NCI-H187 (cell line): ENCODE measurements at places on chromosomes 3 and 15.

DNA sequence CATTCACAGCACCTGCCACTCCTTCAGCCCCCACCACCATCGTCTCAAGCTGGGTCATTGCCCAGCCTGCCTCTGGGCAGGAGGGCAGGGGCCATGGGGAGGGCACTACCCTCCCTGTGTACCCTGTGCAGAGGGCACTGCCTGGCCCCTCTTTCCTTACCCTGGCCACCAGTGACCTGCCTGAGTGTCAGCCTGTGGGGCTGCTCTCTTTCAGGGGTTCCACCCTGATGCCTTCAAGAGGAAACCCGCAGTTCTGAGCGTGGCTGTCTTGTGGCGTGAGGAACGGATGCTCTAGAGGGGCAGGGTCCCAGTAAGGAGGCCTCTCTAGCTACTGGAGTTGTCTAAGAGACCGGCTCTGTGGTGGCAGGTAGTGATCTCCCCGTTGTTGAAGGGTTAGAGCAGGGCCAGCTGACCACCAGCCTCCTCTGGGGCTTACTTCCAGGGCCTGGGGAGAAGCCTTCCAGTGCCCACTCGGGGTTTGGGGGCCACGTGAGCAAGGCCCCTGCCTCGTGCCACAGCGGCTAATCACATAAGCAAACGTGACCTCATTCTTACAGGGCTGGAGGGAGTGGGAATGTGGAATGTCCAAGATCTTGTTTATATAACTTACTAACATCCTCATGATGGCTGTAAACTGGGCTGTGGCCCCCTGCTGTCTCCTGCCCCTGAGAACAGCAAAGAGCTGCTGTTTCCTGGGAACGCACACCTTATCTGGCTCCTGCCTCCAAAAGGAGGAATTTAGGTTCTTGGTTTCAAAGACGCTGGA, 31.4 kb upstream of the SEC13 start:
- no peak for DNase-seq

DNA sequence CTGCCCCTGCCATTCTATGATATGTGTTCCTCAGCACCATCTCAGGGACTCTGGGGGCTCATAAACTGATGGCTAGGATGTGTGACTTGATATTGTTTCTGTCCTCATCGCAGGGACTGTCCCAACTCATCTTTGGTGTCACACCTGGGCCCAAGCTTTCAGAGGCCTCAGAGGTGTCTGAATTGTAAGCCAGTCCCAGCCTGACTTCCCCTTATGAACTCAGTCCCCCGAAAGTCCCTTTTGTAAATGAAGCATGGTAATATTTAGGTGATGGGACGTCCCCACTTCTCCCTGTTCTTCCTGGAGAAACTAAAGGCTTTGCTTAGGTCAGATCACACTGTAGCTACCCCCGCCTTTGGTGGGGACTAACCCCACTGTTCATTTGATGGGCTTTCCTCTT, 142.4 kb upstream of the TLE3 start:
- no peak for DNase-seq

DNA sequence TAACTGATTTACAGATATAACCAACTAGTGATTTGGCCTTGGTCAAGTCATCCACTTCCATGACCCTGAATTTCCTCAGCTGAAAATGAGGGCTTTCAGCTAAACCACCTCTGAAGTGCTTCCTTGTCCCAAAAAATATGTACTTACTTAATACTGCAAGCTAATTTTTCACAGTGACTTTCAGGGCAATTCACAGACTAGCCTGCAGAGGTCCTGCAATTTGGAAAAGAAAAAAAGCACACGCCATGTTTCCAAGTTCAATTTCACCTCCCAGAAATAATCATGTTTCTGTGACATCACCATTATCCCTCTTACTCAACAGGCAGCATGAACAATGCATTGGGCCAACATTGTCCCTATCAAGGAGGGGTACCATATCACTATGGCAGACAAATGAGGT, 218.2 kb downstream of the SHOX2 start:
- DNase-seq: no peak

DNA sequence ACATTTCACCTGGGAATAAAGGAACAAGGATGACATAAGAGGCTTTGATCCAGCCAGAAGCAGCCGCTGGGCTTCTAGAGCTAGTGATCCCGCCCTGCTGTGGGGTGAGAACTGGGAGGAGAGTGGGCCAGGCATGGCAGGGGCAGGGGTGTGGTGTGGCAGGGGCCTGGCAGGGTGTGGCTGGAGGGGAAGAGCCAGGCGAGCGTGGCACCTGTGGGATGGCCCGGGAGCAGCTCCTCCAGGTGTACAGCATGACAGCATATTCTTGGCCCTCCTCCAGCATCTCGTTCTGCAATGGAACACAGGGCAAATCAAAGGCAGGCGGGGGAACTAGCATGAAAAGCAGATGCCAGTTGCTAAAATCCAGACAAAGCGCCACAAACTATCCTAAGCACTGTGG, 35.5 kb downstream of the CYFIP1 start:
- peak; percentile 51 for DNase-seq

DNA sequence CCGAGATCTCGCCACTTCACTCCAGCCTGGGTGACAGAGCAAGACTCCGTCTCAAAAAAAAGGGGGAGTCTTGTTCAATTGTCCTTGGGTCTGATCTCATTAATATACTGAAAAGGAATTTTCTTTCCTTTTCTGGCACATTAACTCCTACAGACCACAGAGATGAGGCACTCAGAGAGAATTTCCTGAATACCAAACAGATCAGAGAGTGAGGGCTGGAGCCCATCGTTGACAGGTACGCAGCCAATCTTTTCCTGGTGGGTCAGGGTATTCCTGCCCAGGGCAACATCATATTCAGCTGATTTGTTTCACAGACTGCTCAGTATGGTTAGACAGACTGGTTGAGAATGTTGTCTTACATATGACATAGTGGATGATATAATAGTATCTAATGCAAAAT, 82.8 kb upstream of the TNFSF10 start:
- no peak for DNase-seq

DNA sequence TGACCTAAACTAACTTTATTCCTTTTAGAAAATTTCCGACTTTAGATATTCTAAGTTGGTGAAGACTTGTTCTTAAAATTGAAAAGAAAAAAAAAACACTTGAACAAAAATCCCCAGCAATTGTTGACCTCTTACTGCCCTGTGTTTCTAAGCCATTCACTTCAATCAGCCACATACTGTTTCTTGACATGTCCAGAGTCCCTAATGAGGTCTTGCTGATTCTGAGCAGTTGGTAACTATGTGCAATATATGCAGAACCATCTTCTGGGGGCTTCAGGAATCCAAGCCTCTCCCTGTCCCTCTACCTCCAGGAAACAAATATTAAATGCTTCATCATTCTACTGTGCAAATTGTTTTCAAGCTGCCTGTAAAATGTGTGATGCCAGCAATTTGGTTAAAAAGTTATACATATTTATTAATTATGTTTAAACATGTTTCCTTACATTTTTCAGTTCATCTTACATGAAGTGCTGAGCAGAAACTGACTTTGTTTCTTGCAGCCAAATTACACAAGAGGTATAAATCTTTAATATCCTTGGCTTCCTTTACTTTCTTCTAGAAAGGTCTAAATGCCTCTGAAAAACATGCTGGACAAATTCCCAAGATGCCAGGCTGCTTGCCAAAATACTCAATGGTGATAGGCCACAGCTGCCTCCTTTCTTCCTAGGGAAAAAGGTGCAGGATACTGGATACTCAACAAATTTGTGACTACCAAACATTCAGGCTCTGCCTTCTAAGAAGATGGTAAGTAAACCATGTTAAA, 19.8 kb upstream of the GYG1 start:
- DNase-seq: no peak

- DNase-seq: no peak
These were observed 19.7 kb upstream of the PRSS50 start for GRCh38 chr3:46737329-46737731.

GRCh38 chr3:53554559-53555067, 60.2 kb downstream of the CACNA1D start:
- DNase-seq: no peak

DNA sequence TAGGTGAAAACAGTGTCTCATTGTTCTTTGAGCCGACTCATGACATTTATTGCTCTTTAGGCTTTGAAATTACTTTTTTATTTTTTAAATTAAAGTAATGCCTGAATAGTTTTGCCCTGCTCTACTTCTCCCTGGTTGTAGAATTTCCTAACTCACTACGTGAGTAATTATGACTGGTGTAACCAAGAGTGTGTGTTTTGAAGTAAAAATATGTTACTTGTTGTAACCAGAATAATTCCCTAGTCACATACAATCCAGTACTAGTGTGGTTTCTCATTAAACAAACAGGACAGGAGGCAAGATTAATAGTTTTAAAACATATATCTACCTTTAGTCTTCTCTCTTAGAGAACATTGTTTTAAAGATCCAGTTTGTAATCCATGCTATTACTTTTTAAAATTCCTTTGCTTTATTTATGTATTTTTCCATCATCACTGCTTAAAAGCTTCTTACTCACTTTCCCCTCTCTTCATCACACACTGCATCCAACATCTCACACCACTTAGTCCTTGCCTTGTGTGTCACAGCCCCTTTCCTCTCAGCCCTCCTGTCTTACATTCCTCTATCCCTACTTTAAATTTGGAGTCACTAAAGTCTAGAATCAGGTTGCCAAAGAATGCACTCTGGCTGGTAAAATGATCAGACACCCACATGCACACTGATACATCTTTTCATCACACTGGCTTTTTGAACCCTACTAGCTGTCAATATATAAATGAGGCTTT, 219.7 kb downstream of the WNT5A start:
- DNase-seq: no peak

GRCh38 chr3:48633743-48634142, 1.5 kb downstream of the SLC26A6 start:
- DNase-seq: no peak

DNA sequence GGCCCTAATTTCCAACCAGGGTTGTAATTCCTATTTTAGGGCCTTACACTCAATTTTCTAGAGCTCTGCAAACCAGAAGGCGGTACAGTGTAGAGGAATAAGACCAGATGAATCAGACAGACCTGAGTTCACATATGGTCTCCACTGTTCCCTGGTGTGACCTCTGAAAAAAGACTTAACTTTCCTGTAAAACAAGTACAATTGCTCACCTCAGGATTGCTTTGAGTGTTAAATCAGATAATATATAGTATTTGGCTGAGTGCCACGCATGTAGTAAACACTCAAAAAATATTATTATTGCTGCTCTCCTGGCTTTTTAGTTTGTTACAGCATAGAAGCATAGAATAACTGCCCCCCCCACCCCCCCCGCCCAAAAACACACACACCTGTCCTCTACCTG, 51.0 kb upstream of the STT3B start:
- no peak for DNase-seq

- DNase-seq: no peak
These were observed 297.0 kb upstream of the EPHA3 start for GRCh38 chr3:88810455-88810854.

DNA sequence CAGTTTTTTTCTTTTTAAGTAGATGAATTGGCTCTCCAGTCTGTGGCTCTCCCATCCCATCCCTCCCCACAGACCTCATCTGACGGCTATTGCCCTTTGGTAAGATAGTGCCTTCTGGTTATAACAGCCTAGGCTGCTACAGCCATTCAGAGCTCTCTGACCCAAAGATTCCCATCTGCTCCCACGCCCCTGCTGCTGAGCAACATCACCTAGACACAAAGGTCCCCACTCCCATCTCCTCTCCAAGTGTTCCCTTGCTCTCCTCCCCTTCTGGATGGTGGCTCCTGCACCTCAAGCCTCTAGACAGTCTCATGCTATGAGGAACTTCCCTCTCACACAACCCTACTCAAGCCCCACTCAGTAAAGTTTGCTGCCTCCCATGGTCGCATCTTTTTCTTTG, 23.7 kb downstream of the FBXW12 start:
- DNase-seq: no peak

GRCh38 chr3:54538346-54538745, 389.5 kb downstream of the LRTM1 start:
- DNase-seq: no peak

DNA sequence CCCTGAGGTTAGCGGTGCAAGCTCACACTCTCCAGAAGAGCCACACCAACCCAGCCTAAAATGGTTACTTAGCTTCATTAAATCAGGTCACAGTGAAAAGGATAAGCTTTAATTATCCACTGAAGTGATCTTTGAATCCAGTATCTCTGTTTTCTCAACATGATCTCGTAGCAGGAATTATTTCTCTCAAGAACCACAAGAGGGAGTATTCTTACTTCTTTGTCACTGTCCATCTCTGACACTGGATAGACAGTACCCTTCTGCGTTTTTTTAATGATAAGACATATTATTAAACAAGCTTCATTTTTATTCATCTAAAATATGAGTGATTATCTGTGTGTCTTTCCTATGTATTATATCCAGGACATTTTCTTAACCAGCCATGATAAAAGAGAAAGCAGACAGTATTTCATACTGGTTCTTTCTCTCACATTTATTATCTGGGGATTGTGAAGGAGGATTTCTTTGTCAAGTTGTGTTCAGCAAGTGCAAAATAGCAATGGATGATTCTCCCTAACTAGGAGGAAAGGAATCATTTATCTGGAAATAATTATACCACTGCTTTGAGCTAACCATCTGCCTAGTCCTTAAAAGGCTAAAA, 105.4 kb upstream of the CCDC54 start:
- no peak for DNase-seq

DNA sequence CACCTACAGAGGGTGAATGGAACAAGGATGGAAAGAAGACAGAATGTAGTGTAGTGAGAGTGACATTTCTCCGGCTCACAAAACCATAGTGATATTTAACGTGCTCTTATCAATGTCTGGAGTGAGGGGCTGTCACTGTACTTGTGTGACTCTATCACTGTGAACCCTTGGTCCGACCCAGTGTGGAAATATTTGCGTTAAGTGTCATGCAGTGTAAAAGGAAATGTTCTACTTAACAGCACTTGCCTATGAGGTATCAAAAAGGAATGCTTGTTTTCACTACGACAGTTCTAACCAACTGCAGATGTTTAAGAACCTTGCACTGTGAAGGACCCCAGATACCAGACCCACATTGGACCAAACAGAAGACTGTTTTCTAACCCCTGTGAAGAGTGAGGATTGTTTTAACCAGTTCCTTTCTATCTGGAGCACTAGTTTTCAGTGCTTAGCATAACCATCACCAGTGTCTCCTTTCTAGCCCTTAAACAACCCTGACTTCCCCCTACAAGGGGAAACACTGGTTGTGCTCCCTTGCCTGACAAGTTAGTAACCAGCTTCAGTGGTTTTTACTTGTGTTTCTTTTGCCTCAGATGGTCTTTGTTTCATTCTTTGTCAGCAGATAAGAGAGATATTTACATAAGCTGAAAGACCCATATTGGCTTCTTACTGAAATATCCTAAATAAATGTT, 144.7 kb upstream of the ABHD17C start:
- DNase-seq: no peak

DNA sequence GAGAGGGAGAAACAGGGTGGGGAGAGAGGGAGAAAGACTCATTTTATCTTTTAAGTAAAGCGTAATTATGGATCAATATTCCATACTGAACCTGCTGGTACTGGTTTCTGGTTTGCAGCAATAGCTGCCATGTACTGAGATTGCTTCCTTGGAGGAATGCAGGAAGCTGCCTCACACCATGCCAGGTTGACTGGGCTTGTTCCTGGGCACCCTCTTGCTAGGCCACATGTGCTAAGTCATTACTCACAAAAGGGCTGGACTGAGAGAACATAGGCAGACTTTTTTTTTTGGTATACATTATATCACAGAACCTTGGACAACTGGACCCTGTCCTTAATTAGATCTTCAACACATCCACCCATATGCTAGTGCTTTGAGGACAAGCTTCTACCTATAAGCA, 193.4 kb downstream of the ZNF621 start:
- DNase-seq: no peak

GRCh38 chr3:128799653-128800052, 73.7 kb downstream of the RAB7A start:
- DNase-seq: no peak
